ENCODE measurements at places on chromosomes 2 and 18.
A peak's percentile ranks its signal among the peaks of the same experiment; 100 is the strongest.

GRCh38 chr2:128409326-128410034 is 90.8 kb upstream of the HS6ST1 start:
- no peak for DNase-seq

- DNase-seq = no peak
Observed at GRCh38 chr2:62604336-62604735, 98.3 kb upstream of the TMEM17 start.

DNA sequence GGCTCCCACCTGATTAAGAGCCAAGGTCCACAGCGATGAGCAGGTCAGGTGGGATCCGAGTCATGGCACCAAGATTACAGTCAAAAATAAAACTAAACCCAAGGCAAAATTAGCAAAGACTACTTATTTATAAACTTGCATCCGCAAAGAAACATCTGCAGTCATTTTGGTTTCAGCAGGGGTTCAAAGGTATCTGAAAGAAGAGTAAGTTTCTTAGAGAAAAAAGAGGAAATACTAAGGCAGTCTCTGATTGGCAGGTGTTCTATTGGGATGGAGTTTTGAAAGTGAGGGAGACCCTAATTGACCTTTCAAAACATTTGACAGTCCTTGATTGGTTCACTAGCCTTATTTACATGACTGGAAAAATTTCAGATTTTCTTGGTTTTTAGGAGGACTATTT is 11.0 kb upstream of the PLB1 start:
- no peak for DNase-seq

DNA sequence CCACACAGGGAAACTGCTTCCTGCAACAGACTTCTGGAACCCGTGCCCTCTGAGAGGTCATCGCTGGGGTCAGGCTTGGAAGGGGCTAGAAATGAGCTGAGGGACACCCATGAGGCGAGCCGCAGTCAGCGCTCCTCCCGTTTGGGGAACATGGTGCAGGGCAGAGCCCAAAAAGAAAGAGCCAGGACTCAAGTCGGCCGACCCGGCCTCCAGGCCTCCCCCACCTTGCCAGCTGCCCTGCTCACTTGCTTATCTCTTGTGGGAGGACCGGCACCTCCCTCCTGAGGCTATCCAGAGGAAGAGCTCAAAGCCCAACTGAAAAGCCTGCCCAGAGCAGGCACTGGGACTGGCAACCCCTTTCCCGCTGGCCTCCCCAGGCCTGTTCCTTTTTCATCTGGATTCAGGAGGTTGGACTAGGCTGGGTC is 43.6 kb downstream of the SCTR start:
- DNase-seq = no peak

GRCh38 chr2:58266211-58266610 is 25.1 kb upstream of the FANCL start:
- DNase-seq = no peak

- DNase-seq = no peak
Observed at GRCh38 chr18:13070460-13070859, 79.3 kb downstream of the CEP192 start.

DNA sequence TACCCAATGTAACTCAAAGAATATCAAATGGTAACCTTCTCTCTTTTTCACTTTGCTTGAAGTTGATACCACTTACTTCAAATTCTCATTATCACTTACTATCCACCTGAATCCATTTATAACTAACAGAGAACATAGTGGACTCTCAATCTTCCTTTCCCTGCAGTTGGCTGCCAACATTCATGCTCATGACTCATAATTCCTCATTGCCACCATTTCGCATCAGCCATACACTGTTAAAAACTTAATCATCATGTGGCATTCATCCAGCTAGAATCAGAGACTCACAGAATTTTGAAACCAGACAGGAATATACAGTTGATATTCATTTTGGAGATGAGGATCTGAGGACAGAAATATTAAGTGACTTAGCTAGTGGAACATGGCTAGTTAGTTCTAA is 56.8 kb downstream of the SLC4A10 start:
- no peak for DNase-seq

GRCh38 chr2:240797914-240798313 is 22.1 kb downstream of the KIF1A start:
- DNase-seq = no peak

DNA sequence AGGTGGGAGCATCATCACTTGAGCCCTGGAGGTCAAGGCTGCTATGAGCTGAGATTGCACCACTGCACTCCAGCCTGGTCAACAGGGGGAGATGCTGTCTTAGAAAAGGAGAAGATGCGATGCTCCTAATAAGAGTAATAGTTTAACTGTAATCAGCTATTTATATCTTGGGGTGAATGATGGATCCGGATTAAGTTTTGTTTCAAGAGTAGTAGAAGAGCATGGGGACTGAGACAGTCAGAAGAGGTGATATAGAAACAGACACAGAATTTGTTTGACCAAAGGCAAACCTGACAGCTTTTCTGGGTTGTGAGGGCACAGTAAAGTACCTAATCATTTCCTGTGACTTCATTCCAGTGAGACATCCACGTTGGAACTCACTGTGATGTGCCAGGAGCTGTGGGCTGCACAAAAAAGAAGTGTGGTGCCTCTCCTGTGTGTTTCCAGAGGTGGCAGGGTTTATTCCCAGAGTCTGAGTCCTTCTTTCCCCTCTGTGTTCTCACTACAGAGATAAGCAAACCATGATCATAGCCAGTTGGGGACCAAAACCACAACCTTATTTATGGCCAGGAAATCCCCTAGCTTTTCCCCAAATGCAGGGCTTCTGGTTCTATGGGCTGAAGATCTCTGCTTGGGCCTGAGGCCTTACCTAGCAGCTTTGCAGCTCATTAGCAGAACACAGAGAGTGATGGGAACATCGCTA is 113.7 kb downstream of the XRCC5 start:
- DNase-seq = no peak

- no peak for DNase-seq
Observed at GRCh38 chr2:98503481-98504105, 58.9 kb downstream of the INPP4A start.

- DNase-seq = no peak
Observed at GRCh38 chr2:55019526-55020258, 30.6 kb downstream of the RTN4 start.

GRCh38 chr18:24428709-24429108 is 2.2 kb downstream of the IMPACT start:
- DNase-seq = no peak

GRCh38 chr18:22558945-22559385 is 141.2 kb upstream of the CTAGE1 start:
- peak; percentile 42 for DNase-seq

GRCh38 chr2:85173909-85174308 is 40.7 kb downstream of the TCF7L1 start:
- no peak for DNase-seq

DNA sequence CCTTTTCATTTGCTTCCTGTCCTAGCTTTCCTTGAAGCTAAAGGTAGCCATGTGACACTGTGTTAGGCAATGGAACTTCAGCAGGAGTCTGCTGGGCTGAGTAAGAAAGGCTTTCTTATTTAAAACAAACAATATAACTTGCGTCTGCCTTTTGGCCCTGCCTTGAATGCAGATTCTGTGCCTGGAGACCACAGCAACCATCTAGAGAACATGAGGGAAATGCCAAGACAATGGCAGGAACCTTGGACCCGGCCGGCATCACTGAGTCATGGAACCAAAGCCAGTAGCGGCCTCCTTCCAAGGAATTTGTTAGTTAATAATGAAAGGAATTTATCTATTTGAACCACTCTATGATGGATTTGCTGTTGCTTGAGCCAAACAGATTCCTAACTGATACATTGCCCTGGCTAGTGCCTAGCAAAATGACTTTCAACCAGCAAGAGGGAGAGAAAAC is 207.5 kb upstream of the EPHA4 start:
- no peak for DNase-seq

DNA sequence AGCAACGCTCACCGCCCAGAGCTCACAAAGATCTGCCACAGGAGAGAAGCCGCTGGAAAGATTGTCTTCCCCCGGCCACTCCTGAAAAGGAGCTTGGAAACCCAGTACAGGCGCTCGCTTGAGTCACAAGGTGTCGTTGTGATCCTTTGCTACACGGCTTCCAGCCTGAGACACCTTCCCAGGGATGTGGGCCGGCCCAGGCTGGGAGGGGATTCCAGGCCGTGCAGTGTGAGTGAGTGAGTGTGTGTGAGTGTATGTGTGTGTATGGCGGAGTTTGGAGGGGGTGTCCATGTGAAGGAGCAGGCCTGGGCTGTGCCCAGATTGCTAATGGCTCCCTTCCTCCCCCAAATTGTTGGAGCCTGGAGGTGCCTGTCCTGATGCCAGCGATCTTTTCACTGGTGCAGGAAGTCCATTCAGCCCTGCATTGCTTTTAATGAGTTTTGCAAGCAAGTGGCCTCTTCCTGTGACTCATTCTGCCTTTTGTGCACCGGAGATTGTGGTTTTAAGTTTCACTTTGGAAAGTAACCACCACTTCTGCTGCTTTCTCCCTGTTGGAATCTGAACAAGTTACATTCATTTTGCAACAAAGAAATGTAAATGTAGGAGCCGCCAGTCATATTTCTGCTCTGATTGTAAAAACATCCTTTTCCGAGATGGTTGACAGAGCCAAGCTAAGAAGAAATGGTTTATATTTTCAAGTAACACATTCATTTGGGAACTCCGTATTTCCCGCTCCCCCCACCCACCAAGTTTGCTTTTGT is 83.7 kb downstream of the LPIN1 start:
- peak; percentile 92 for DNase-seq

- DNase-seq = peak; percentile 67
Observed at GRCh38 chr2:191231995-191232394, 13.2 kb upstream of the MYO1B start.

- no peak for DNase-seq
Observed at GRCh38 chr2:67399831-67400489, 2.8 kb downstream of the ETAA1 start.

GRCh38 chr18:13245481-13246000 is 27.0 kb downstream of the LDLRAD4 start:
- DNase-seq = no peak

DNA sequence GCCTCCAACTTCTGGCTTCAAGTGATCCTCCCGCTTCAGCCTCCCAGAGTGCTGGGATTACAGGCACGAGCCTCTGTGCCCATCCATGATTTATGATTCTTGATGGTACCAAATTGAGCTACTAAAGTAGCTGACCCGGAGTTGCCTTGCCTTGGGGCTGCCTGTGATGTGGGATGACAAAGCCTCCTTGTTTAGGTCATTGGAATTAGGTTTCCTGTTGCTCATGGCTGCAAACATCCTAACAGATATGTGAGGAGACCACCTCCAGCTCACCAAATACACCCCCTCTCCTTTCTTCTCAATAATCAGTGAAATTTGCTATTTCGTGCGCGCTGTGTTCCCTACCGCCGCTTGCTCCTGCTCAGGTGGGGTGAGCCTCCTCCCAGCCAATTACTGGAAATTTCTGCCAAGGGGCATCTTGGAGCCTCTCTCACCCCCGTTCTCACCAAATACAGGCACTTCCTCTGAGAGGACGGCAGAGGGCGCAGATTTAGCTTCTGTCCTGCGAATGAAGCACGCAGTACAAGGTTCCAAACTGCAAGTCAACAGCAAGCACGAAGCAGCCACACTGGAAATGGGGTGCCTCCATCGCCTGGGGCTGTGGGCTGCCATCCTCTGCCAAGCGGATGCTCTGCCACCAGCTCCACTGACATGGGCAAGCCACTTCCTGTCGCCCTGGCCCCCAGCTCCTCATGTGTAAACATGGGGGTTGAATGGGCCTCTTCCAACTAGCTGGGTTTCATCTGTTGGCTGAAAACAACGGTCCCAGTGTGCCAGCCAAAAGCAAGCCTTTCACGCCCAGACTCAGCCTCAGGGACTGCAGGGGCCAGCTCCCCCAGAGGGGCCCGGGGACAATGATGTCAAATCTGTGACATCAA is 71.7 kb downstream of the NCAPH start:
- peak; percentile 86 for DNase-seq

DNA sequence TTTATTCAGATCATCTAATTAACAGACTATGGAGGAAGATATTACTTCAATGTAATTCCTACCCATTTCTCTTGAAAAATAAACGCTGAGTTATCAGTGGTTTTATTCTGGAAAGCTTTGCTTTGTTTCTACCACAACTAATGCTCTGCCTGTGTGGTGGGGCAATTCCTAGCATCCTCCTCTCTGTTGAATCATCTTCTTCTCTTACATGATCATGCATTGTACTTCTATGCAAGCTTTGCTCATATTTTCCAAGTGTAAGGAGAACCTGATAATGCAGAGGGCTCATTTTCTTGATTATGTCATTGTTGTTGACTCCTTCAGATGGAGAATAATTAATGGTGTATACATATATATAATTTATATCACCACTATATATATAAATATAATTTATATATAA is 46.7 kb downstream of the CCDC195 start:
- no peak for DNase-seq

- DNase-seq = no peak
Observed at GRCh38 chr2:149527998-149528755, 59.4 kb downstream of the MMADHC start.

GRCh38 chr2:169709331-169709730 is 15.1 kb downstream of the PHOSPHO2 start:
- no peak for DNase-seq

GRCh38 chr2:119513832-119514231 is 10.5 kb downstream of the SCTR start:
- DNase-seq = no peak

DNA sequence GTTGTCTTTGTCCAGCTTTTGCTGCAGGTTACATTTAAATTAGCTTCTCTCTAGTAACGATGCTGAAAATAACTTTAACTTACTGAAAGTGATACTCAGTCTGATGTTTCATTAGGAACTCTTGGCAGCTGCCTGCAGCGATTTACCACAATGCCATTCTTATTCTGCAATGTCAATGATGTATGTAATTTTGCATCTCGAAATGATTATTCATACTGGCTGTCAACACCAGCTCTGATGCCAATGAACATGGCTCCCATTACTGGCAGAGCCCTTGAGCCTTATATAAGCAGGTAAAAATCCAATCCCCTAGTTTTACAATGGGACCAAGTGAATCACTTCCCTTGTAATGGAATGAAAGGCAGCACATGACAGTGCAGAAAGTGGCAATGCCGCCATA is 16.3 kb upstream of the MFF start:
- peak; percentile 24 for DNase-seq

DNA sequence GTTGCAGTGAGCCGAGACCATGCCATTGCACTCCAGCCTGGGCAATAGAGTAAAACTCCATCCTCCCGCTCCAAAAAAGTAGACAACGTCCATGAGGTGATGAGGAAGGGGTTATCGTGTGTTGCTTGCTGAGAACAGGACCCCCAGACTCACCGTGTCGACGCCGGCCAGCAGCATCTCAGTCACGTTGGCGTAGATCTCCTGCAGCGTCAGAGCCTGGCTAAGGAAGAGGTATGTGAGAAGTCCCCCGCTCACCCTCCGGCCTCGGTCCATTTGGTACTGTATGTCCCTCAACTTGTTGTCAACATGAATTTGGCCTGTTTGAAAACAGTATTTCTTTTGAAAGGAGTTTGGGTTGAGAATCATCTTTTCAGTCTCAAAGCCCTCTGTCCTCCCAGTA is 20.9 kb downstream of the CYP27C1 start:
- DNase-seq = no peak

GRCh38 chr2:220959391-220959802 is 612.7 kb downstream of the EPHA4 start:
- DNase-seq = peak; percentile 77

- DNase-seq = peak; percentile 79
Observed at GRCh38 chr2:71700658-71701397, 247.5 kb downstream of the DYSF start.
